ENCODE measurements at places on chromosomes 7 and 10.

- DNase-seq = no peak
These were observed 201.8 kb downstream of the XPNPEP1 start for GRCh38 chr10:109721453-109722064.

- no peak for DNase-seq
These were observed 538 bp downstream of the TFAM start for GRCh38 chr10:58385784-58386112.

DNA sequence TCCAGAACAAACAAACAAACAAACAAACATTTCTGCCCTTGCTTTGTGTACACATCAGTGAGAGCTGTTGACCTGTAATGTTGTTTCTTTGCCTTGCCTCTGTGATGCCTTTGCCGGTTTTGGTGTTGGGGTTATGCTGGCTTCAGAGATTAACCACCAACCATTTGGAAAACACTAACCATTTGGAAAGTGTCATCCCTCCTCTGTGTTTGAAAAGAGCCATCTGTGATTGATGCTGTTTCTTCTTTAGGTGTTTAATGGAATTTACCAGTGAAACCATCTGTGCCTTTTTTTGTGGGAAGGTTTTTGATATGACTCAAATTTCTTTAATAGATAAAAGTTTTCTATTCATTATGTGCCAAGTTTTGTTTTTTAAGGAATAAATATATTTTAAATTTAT is 46.5 kb downstream of the INPP5A start:
- no peak for DNase-seq

DNA sequence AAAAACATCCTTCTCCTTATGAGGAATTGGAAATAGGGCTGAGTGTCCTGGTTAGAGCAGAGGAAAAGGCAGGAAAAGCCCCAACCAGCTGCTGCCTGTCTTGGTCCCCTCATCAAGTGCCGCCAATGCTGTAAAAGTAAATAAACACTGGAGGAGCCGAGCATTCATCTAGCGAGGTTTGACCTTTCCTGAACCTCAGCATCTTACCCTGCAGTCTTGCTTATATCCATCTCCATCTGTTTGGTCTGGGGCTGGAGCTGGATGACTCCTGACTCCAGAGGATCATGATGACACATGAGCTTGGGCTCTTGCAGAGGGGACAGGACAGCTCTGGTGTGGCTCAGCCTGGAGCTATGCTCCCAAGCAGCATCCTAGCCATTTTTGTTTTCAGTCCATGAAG is 501.1 kb downstream of the TNS3 start:
- DNase-seq = no peak

DNA sequence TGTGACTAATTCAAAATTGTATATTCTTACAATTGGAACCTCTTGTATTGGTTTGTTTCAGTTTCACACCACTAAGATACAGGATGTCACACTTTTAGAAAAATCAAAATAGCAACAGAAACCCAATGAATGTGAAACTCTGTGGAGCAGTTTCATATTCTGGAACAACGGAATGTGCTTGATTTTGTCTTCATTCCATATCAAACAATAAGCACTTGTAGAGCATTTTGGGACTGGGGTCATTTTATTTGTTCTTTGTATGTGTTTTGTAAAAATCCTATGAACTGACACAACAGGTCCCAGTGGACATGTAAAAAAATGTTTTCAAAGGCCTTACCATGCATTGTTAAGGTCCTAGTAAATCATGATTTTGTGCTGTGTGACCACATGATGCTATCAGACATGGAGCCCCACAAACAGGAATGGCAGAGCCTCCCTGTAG is 123.1 kb downstream of the DKK1 start:
- DNase-seq = no peak

GRCh38 chr7:50362142-50362541 is 57.6 kb downstream of the IKZF1 start:
- no peak for DNase-seq

DNA sequence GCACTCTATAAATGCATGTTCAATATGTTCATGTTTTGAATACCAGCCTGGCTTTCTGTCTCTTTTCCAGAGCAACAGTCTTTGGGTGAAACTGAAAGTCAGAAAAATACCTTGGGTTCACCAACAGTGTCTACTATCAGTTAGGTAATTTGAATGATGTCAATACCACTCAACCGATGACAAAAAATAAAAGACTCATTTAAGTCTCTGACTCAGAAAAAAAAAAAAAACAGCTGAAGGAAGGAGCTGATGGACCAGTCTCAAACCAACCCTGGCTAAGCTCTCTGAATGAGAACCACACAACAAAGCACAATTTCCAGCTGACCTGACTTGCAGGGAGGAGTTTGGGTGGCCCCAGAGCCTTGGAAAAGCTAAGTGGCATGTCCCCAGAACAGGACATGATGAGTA is 42.5 kb downstream of the ABLIM1 start:
- DNase-seq = no peak

DNA sequence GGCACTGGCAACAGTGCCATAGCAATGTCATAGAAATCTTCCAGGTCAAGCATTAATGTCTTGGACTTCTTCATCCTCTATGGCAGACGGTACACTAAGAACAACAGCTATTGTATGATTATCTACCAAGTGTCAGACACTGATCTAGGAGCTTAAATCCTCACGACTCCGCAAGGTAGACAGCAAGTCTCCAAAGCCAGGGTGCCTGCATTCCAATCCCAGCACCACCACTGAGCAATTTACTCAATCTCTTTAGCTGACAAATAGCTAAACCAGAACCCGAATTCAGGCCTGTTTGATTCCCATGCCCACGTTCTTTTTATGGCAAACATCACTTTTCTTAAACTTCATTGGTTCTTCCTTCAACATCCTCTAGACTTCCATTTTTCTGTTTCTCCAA is 31.8 kb downstream of the DNMBP start:
- DNase-seq = no peak

DNA sequence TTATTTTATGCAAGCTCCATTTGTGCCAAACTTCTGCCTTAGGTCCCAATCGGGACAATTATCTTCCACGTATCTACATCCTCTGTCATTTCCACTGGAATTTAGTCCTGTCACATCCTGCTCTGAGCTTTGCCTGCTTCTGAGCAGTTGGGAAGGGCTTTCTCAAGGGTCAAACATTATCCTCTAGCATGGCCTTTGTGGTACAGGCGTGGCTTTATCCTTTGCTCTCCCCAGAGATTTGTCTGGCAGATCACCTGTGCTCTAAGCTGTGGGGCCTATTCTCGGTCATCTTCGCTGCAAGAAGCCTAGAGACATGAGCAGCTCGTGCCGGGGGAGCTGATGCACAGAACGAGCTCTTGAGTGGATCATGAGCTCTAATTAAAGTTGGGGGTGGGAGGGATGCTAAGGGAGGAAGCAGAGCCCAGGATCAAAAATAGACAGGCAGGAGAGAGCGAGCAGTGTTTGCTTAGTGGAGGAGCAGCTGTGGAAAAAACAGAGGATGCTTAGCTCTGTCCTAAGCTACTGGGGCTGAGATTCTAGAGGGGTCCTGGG is 19.8 kb upstream of the TMEM273 start:
- DNase-seq = no peak

GRCh38 chr10:9262770-9263169 is 1208.3 kb downstream of the GATA3 start:
- no peak for DNase-seq

DNA sequence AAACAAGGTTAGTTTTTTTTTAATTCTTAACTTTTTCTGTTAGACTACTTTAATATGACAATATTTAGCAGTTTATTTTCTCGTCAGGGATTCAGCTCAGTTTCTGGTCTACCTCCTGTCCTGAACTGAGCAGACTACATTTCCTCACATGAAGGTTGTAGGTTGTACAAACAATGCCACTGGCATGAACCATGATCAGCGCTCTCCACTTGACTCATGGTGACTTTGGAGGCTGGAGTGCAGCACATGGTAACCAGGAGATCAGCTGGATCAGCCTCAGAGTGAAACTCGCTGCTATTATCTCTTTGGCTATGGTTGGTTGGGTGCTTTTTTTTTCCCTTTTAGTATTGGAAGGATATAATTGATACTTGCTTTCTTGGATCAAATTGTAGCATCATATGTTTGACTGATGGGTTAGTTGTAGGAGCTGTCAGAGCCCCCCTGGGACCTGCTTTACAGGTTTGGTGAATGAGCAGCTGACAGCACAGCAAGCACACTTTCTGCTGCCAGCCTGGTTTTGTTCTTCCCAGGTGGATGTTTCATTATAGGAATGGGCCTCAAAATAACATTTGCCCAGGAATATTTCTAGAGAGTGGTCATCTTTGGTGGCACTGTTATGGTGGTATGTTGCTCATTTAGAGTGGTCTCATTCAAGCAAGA is 556.4 kb downstream of the AUTS2 start:
- no peak for DNase-seq

DNA sequence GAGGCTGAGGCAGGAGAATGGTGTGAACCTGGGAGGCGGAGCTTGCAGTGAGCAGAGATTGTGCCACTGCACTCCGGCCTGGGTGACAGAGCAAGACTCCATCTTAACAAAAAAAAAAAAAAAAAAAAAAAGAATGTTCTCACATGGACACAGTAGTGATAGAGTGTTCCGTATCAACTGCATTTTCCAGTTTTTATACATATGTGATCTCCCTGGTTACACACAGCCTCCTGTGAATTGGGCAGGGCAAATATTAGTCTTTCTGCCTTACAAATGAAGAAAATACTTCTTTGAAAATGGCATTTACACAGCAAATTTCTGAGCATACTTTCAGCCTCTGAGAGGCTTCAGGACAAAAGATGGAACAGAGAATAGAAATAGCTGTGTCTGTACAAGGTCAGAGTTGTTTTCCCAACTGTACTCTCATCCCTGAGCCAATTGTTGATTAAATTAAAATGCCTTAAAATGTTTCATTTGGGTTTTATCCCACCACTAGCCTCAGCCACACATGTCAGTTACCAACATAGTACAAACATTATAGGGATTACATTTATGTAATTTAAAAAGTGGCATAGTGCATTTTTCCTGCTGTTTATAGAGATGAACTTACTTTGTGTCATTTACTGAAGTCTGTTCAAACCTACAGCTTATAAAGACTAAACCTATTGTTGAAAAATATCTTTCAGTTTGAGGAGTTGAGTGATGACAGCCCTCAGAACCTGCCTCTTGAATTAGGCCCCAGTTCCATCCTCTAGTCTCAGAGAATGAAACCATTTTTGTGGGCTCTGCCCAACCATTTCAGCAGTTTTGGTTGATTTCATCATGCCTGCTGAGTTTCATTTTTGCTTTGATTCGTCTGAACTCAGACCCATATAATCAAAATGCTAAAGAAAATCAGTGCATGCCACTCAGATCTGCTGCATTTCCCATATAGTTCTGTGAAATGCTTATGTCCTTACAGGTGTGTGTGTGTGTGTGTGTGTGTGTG is 609.4 kb upstream of the C7orf33 start:
- no peak for DNase-seq

DNA sequence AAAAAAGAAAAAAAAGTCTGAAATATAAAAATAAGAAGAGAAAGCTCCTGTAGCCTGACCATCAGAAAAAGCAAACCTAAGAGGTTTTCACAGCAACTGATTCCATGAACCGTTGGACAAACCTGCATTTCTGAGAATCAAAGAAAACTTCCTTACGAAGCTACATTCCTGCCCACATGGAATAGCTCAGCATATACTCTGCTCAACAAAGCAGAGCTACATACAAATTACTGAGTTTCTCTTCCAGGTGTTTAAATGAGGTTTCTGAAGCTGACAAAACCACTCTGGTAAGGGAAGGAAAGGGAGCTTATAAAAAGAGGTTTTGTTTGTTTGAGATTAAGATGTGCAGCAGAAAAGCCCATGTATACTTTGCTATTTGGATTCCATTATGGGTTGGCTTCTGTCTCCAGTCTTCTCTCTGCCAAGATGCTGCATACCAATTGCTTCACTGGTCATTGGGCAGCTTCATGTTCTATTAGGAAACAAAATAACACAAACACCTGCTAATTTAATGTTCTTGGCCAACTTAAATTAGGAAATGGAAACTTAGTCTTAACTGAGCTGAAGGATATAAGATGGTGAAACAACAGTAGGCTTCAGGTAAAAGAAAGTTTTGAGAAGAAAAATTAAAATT is 314.1 kb downstream of the LRRTM3 start:
- no peak for DNase-seq

- no peak for DNase-seq
These were observed 80.7 kb upstream of the CXCL12 start for GRCh38 chr10:44465401-44466115.

DNA sequence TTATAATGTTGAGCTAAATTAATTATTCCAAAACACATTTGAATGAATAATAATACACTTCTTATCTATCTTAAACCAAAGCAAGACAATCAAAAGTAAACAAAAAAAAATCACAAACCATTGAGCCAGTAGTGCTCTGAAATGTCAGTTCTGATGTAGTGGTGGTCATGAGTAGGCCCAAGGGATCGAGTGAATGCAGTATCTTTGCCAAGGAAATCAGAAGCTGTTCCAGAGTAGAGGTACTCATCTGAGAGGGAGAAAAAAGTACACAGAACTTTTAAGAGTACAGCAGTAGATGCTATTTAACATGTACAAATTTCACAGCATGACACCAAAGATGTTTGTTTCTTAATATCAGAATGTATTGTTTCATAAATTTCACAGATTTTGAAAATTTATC is 121.5 kb downstream of the SEMA3D start:
- no peak for DNase-seq

DNA sequence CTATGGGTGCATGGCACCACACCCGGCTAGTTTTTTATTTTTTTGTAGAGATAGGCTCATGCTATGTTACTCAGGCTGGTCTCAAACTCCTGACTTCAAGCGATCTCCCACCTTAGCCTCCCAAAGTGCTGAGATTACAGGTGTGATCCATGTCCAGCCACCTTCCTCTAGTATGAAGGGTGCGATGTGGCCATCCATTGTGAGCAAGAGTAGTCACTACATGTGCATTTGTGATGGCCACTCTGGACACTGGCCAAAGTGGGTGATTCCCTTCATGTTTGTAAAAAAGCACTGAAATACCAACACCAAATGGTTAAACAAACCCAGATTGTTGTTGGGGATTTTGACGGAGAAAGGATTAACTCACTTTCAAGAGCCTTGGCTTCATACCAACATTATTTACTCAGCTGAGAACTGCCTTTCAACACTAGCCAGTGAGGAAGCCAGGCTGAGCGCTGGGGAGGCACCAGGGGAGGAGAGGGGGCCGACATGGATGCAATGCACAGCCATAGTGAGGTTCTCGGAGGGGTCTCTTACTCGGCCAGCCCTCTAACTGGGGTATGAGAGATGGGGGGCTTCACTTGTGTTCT is 198.1 kb upstream of the LYZL2 start:
- DNase-seq = no peak

- DNase-seq = no peak
These were observed 12.9 kb downstream of the CDH23 start for GRCh38 chr10:71409516-71410104.

DNA sequence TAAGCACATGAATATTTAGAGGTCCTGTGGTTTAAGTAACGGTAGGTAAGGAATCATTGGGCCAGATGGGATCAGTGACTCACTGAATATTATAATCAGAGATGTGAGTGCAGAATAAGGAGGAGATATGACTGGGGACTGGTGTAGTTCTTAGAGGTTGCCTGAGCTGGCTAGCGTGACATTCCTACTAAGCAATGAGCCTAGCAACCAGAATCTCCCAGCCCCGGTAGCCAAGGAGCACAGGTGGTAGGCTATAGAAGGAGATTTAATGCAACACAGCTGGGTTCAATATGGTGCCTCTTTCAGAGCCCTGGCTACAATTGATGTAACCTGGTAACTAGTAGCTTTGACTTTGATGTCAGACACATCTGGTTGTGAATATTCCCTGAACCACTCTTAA is 641.6 kb downstream of the AUTS2 start:
- DNase-seq = no peak

Measured in stimulated activated CD8-positive, alpha-beta memory T cell treated with anti-CD3 and anti-CD28 coated beads, Interleukin-7, amount 100 ng/mL, for 1 hour (primary cell).